ENCODE measurements at places on chromosomes 4 and X. TPM values are rescaled to one million over a fixed set of nuclear protein-coding genes. Genes with fewer than 3 reads are reported as not detected.

PLK4 gene
- total RNA-seq, result 21.3 TPM

GUCY1A1 gene
- not detected for total RNA-seq

DSPP gene
- total RNA-seq, result not detected

MAGEA12 gene
- total RNA-seq, result 0.12 TPM

SH3BGRL gene
- 49.3 TPM for total RNA-seq

GPRASP1 gene
- total RNA-seq, result 0.42 TPM

SLC10A7 gene
- total RNA-seq, result 1.7 TPM

RXFP1 gene
- not detected for total RNA-seq

CPE gene
- 1.1 TPM for total RNA-seq

HOPX gene
- total RNA-seq, result not detected

TXK gene
- total RNA-seq, result 0.31 TPM

GIMD1 gene
- not detected for total RNA-seq

DMP1 gene
- not detected for total RNA-seq

All from A549 treated with ZK216348 at 1 μM for 4 hours (cell line).